ENCODE measurements at places on chromosomes 12 and 14.

- DNase-seq: peak; percentile 28
Measured at GRCh38 chr12:102484428-102484958, 4.1 kb upstream of the IGF1 start.

DNA sequence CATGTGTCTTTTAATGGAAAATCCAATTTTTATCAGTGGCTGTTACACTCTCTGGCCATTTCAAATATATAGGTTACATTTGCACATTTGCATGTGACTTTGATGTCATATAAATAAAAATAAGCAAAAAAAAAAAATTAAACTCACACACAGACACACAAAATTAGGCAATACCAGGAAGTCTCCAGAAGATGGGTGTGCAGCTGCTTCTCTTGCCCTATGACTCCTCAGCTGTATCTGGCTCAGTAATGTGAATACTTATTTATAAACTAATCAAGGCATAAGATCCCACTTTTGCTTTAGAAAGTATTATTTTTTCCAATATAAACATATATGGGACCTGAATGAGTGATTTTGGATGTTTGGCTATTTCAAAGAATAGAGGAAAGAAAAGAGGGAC, 461.1 kb downstream of the LRIG3 start:
- DNase-seq: no peak

DNA sequence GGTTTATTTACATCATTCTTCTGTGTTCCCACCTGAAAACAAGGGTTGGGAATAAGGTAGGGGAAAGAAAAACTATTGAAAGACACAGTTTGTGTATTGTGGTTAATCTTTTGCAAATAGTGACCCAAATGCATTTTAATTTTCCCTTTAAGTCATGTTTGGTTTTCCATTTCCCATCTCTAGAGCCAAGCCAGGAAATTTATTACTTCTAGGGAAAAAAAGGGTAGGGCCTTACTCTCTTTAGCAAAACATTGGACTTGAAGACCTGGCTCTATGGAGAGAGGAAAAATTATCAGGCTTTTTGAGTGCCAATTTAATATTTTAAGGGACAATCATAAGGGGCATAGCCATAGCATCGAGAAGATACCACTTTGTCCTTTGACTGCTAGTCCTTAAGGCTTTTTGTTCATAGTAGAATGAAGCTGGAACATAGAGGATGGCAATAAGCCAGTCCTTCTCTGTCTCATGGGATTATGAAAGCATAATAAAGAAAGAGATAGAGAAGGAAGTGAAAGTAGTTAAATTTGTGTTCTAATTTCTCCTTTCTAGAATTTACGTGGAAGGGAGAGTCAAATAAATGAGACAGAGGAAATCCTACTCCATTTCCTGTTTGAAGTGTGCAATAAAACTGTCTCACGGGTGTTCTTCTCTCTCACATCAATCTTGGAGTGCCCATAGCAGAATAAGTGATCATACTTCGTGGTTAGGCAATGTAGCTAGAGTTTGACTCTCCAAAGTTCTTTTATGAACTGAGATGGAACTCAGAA, 50.9 kb upstream of the PPFIA2 start:
- DNase-seq: no peak

DNA sequence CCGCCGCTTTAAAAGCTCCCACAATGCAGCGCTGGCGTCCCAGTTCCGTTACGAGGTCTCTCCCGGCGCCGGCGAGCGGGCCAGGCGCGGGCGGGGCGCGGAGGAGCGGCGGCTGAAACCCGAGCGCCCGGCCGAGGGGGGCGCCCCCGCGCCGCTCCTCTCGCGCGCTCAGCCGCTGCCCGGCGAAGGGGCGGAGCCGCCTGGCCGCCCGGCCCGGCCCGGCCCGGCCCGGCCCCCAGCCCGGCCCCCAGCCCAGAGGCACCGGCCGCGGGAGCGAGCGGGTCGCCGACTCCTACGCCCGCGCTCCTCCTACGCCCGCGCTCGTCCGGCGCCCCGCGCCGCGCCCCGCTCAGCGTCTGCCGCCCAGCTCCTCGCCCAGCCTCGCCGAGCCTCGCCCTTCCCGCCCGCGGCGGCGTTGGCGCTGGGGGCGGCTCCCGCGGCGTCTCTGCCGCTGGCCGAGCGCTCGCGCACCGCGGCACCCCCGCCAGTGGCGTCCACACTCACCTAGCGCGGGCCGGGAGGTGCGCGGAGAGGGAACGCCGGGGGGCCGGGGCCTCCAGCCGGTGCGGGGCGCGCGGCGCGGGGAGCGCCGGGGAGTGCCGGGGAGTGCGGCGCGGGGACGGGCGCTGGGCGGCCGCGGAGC, at the start of gene RASSF8:
TSS of gene RASSF8 (plus strand) at position 255 of the 643 bp plus-strand sequence. CDS start 96,662 bp downstream, outside the sequence.
- DNase-seq: no peak

GRCh38 chr12:126950266-126950665, 1316.7 kb upstream of the TMEM132C start:
- DNase-seq: no peak

GRCh38 chr12:49227713-49228112, 37.2 kb upstream of the TUBA1C start:
- DNase-seq: no peak

GRCh38 chr14:25052921-25053320, 3.0 kb upstream of the STXBP6 start:
- DNase-seq: no peak

GRCh38 chr12:21001778-21002177, 129.2 kb upstream of the SLCO1B1 start:
- DNase-seq: no peak

DNA sequence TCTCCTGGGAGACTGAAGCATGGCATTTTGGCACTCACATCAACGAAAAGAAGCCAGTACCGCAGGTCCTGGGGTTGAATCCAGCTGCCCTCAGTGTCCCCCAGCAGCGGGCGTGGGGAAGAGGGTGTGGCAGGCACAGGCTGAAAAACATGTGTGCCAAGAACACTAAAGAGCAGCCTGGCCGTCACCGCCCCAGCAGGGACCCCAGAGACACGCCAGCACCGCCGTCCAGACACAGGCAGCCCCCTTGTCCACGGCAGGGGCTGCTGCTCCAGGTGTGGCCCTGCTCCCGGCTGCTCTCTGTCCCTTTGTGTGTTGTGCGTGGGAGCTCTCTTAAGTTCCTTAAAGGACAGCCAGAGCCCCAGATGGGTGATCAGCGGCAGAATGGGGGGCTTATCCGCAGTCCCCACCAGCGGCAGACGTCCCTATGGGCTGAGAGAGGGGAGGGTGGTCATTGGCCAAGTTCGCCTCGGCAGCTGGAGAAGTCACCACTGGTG, 556 bp downstream of the PHETA1 start:
- DNase-seq: no peak
